ENCODE measurements at places on chromosomes 1 and 21.

- no peak for DNase-seq
These were observed 39.7 kb downstream of the RIPK4 start for GRCh38 chr21:41726970-41727783.

DNA sequence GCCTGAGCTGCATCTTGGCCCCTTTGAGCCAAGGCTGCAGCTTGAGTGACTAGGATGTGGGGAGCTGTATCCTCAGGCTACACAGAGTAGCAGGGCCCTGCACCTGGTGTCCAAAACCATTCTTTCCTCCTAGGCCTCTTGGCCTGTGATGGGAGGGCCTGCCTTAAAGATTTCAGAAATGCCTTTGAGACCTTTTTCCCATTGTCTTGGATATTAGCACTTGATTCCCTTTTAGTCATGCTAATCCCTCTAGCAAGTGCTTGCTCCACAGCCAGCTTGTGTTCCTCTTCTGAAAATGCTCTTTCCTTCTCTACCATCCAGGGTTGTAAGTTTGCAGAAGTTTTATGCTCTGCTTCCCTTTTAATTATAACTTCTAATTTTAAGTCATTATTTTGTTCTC lies 21.7 kb upstream of the KIRREL1 start:
- DNase-seq, result no peak

GRCh38 chr1:19903621-19904020 lies 19.8 kb downstream of the PLA2G2E start:
- DNase-seq, result no peak

DNA sequence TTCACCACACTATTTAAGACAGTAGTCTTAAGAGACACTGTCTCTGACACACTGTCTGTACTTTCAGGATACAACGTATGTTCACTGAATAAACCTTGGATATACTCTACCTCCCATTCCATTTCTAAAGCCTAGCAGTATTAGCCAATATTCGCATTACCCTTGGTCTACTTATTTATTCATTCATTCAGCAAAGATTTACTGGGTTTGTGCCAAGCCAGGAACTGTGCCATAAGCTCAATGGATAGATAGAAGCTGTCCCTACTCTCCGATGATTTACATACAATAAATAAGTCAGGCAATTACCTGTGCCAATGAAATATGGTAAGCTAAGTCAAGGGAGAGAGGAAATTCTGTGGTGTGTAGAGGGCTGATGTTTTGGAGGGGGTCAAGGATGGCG lies 195.2 kb upstream of the RAB4A start:
- DNase-seq, result no peak

DNA sequence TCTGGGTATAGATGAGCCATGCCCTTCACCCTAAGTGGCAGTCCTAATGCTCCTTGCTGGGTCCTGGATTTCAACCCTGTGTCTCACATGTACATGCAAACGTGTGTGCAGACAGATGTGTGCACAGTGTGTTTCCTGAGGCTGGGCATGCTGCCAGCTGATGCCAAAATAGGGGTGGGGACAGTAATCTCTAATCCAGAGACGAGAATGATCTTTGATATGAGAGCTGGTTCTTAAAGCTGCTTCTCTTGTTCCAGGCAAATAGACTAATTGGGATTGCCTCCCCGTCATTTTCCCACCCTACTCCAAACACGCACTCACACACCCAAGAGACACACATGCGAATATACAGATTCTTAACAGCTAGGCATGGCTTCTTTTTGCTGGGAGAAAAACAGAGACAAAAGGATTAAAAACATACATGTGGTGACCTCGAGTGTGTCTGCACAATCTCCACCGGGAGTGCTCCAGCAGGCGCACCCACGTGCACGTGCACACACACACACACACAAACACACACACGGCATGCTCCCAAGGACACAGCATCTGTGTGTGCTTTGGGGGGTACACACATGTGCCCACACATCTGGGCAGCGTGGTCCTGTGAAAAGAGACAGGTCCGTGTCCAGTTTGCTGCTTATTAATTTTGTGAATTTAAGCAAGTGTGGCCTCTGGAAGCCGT lies 102.1 kb upstream of the ZBTB40 start:
- DNase-seq, result no peak

DNA sequence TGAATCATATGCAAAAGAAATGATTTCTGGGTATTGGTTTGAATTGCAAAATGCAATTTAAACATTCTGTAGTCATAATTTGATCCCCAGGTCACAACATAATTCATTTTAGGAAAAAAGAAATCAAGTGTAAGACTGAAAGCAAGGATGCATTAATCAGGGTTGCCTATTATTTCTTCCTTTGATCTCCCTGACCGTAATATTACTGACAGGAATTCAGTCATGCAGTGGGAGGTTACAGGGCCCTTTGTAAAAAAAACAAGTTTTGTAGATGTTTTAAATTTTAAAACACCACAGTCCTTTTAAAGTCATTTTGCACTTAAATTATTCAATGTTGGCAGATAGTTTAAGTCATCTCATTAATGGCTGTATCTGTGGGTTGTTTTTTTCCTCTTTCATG lies 263.0 kb upstream of the NCAM2 start:
- DNase-seq, result no peak

DNA sequence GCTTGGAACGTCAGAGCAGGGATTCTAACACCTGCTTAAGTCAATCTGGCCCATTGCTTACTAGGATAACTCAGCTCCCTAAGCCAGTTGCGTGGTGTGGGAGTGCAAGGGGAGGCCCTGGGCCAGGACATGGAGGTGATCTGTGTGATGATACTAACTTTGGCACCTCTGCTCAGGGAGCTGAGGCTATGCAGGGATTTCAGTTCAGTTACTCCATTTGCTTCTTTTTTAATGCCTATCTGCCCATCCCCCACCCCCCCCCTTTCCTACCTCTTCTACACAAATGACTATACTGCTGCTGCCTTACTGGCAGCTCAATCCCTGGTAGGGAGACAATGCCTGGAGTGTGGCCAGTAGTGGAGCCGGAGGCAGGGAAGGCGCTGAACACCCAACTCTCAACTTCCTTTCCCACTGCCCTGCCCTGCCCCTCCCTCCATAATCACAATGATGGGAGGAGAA lies 19.5 kb downstream of the INKA2 start:
- no peak for DNase-seq

DNA sequence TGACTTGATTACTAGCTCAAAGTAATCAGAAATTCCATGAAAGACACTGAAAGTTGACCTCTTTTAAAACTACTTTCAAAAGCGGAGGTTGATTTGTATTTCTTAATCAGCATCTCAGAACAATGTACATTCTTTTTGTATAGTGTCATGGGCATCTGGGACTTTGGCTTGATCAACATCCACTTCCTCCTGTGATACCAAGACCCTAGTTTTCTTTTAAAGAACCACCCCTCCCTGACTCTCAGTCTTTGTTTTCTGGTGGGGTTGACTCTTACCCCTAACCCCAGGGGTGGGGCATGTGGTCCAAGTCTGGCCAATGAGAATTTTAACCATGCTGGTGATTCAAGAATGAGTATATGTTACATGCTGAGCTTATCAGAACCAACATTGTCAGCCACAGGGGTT lies 21.7 kb upstream of the IRF2BP2 start:
- no peak for DNase-seq

DNA sequence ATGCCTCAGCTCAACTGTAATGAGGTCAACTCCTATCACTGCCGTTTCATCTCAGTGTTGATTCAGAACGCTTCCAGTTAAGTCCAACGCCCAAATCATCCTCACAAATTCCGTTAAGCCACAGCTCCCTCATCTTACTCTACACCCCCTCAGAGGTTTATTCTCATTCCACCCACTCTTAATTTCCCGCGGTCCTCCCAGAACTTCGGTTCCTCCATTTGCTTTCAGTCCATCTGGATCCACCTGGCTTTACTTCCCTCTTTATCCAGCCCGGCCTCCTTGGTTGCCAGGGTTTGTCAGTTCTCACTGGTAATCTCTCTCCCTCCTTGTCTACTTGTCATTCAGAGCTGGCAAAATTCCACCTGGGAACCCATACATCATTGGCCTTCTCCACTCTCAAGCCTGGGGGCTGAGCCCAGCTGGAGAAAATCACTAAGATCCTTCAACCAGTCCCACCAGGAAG lies 51.3 kb upstream of the RUNX1 start:
- DNase-seq, result no peak

GRCh38 chr1:84145068-84145467 lies 997 bp downstream of the PRKACB start:
- no peak for DNase-seq

GRCh38 chr1:87334351-87335174 lies 5.9 kb downstream of the LMO4 start:
- DNase-seq, result no peak

DNA sequence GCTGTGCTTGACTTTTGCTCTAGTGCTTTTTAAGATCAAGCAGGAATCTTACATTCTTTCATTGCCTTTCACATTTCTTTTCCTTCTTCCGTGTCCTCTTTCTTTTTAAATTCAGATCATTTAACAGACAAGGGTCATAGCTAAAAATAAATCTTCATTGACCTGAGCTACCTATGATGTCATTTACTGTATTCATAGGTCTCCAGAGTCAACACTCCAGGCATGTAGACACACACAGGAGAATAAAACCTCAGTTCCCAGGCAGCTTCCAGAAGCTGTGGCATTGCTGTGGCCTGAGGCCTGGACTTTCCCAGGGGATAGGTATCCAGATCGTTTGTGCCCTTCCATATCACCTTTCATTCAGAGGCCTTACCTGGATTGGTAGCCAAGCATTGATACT lies 38.5 kb upstream of the ENAH start:
- DNase-seq, result no peak

GRCh38 chr1:30368651-30369240 lies 354.6 kb downstream of the MATN1 start:
- no peak for DNase-seq

DNA sequence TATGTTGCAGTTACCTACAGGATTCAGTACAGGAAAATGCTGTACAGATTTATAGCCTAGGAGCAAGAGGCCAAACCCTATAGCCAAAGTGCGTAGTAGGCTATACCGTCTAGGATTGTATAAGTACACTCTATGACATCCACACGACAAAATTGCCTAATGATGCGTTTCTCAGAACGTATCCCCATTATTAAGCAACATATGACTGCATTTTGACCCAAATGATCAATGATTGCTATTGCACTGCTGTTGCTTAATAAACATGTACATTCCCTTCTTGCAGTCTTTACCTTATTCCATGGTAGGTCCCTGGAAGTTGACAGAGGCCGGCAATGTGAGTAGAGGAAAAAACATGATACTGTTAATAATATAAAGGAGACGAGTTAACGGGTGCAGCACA lies 33.0 kb downstream of the LRRC8C start:
- no peak for DNase-seq

- DNase-seq, result no peak
These were observed 878 bp downstream of the MINDY1 start for GRCh38 chr1:151005729-151006319.

GRCh38 chr1:109777436-109777835 lies 13.7 kb upstream of the EPS8L3 start:
- no peak for DNase-seq

GRCh38 chr1:7119156-7119555 lies 333.9 kb downstream of the CAMTA1 start:
- DNase-seq, result no peak

GRCh38 chr1:217139513-217139912 lies 416.3 kb upstream of the ESRRG start:
- DNase-seq, result no peak

GRCh38 chr1:93056214-93056613 lies 22.9 kb upstream of the MTF2 start:
- DNase-seq, result no peak

DNA sequence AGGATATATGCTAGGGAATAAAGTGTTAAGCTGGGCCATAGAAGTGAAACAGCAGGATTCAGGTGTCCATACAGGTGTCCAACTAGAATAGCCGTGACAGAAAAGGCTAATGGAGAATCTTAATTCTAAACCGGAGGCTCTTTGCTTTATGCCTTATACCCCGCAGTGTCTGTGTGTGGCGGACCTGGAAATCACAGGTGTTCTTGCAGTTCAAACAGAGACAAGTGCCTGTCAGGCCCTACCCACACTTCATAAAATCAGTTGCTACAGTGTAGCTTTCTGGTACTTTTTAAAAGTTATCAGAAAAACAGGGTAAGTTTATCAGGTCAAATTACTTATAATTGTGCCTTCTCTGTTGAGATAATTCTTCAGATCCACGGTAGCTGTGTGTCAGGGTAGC lies 293.9 kb downstream of the LRRC7 start:
- DNase-seq, result no peak

DNA sequence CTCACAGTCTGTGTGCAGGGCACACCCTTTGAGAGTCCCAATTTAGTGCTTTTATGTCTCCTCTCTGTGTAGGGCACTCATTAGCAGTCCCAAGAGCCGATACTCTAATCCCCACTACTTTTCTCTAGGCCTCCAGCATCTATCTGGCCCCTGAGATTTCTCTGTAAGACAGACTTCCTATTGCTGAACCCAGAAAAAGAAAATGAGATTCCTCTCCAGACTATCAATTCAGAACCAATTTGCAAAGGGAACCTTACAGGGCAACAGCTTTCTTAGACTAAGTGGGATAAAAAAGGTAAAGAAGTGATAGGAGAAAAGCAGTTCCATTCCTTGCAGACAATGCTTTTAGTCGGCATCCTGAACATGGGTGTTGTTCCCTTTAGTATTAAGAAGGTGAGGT lies 172.2 kb downstream of the EDEM3 start:
- DNase-seq, result no peak

DNA sequence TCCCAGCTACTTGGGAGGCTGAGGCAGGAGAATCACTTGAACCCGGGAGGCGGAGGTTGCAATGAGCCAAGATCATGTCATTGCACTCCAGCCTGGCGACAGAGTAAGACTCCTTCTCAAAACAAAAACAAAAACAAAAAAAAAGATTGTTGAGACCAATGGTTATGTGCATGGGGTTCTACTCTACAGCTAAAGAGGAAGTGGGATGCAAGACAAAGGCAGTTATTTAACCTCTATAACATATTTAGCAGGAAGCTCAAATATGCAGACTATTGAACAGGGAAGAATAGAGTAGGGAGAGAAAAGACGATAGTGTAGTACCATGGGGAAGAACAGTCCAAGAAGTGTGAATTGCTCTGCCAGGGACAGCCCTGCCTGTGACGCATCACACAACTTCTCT lies 227.7 kb downstream of the SMYD3 start:
- DNase-seq, result no peak

All from activated CD4-positive, alpha-beta T cell treated with anti-CD3 and anti-CD28 coated beads, Interleukin-2, amount 50 U/mL, for 1 hour (primary cell).